ENCODE measurements at places on chromosomes 12 and 14. TPM values are rescaled to one million over a fixed set of nuclear protein-coding genes. Genes with fewer than 3 reads are reported as not detected.

The GNPTAB gene
- 10.4 TPM for total RNA-seq

The SLC6A12 gene
- total RNA-seq, result not detected

The PMCH gene
- total RNA-seq, result not detected

The CCDC196 gene
- total RNA-seq, result not detected

The LRIG3 gene
- 80.9 TPM for total RNA-seq

The TROAP gene
- 3.1 TPM for total RNA-seq

The SLC25A47 gene
- total RNA-seq, result 0.52 TPM

The USP44 gene
- 1.0 TPM for total RNA-seq

The GPR162 gene
- 8.9 TPM for total RNA-seq

The ESPL1 gene
- 2.6 TPM for total RNA-seq

The KIF26A gene
- 6.3 TPM for total RNA-seq

The DIP2B gene
- 24.0 TPM for total RNA-seq

The DDX23 gene
- total RNA-seq, result 56.9 TPM

The SALL2 gene
- total RNA-seq, result 5.2 TPM

The NXPH4 gene
- total RNA-seq, result not detected

The HOXC11 gene
- total RNA-seq, result 0.52 TPM

The IL22 gene
- total RNA-seq, result not detected

The FRMD6 gene
- 33.4 TPM for total RNA-seq

The CEP170B gene
- 1.6 TPM for total RNA-seq

The NOVA1 gene
- 12.5 TPM for total RNA-seq

The TSHR gene
- total RNA-seq, result under 0.01 TPM

The MYRFL gene
- under 0.01 TPM for total RNA-seq

The EPS8 gene
- 27.7 TPM for total RNA-seq

The PTPRB gene
- total RNA-seq, result 19.3 TPM

The POMT2 gene
- total RNA-seq, result 14.6 TPM

The FAM181A gene
- total RNA-seq, result not detected

The FIGNL2 gene
- total RNA-seq, result 1.0 TPM

The LRRC10 gene
- total RNA-seq, result 0.52 TPM

The ABCD2 gene
- 1.0 TPM for total RNA-seq

The C12orf54 gene
- not detected for total RNA-seq

The NGB gene
- total RNA-seq, result not detected

The TEX22 gene
- under 0.01 TPM for total RNA-seq

The ADAM21 gene
- not detected for total RNA-seq

The ZNF891 gene
- 2.1 TPM for total RNA-seq

The PSMB5 gene
- 183 TPM for total RNA-seq

The FAM186B gene
- not detected for total RNA-seq

The ARHGEF25 gene
- 23.0 TPM for total RNA-seq

The OR4E2 gene
- total RNA-seq, result not detected

The FOXG1 gene
- not detected for total RNA-seq

The METTL17 gene
- total RNA-seq, result 45.4 TPM

The GNB3 gene
- 3.7 TPM for total RNA-seq

The B4GALNT3 gene
- total RNA-seq, result 4.2 TPM

The HHIPL1 gene
- total RNA-seq, result 2.6 TPM

The SDR9C7 gene
- total RNA-seq, result not detected

The POTEM gene
- total RNA-seq, result not detected

The AMN gene
- 1.0 TPM for total RNA-seq

The SVOP gene
- under 0.01 TPM for total RNA-seq

Data from skeletal muscle tissue (tissue), 5 donors.